ENCODE measurements at places on chromosomes 3 and 15.

DNA sequence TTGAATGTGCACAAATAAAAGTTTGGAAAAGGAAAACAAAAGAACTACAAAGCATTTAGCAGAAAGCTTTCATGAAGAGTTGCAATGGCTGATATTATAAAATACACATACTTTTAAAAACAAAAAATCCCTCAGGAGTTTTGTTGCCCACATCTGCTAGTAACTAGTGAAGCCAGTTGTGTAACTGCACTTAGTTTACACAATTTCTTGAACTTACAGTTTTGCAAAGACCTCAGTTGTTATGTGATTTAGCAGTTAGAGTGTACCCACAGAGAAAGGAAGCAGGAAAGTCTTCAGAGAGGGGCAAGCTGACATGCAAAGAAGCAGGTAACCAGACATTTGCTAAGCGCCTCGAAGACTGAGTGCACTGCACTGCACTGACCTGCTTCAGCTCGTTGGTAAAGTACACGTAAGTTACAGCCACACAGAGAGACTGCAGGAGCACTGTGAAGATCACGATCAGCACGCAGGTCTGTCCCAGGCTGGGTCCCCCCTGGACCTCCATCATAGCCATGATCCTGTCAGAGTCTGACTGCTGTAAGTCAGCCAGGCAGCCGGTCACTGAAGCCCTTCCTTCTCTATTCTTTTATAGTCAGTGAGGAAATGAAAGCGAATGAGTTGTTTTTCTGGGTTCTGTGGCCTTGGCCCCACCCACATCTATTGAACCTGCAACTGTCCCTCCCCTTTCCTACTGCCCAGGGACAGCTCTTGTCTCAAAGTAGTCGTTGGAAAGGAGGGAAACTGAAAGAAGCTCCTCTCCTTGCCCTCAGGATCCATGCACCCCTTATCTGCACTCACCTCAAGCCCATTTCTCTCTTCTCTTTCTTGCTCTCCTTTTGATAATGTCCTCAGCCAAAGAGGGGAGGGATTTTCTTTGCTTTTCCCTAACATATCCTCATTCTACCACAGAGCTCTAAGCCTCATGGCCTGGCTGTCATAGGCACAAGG is at the start of gene TNFSF10:
Gene TNFSF10 (minus strand): TSS at position 560 of the 948 bp plus-strand sequence. CDS start 46 bp downstream, at position 514.
- peak; percentile 87 for DNase-seq

DNA sequence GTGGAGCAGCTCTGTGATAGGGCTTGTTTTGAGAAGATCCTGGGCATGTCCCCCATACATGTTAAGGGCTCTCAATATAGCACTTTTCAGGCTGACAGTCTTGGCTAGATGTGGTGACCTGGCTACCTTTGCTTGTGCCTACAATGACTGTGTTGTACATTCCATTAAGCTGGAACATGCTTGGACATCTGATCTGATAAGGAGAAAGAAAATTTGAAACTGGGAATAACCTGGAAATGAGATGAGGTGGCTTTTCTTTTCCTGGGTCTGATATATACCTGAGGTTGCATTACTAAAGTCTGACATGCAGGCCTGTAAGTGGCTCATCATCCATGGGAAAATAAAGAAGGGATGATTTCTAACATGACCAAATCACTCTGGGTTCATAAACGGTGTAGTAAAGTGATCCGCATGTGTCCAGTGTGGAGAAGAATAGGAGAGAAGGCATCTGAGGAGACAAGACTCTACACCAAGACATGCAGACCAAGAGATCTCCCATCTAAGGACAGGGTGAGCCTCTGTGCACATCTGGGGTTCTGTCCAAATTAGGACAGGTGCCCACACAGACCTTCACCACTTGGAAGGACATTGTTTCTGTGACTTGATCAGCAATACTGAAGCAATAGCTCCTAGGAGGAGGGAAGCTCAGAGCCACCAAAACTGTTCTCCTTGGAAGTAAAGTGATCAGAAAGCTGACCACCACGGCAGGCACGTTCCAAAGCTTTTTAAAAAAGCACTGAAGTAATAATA is 62.0 kb downstream of the KLHL6 start:
- no peak for DNase-seq

GRCh38 chr3:71984843-71985613 is 200.1 kb upstream of the PROK2 start:
- peak; percentile 73 for DNase-seq

DNA sequence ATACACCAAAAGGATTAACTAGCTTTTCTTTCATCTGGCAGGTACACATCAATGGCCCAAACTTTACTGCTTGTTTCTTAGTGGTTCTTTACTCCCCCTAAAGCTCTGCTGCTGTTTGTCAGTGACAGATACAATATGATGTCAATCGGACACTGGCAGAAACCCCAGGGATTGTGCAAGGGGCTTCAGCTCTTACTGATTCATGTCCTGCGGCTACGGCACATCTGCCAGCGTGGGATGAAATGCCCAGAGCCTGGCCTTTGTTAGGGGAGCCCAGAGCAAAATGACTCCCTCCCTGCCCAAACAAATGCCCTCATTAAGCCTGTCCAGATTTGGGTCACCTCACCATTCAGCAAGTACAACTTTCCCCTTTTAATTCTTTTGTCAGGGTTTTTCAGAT is 28.3 kb downstream of the SRP14 start:
- no peak for DNase-seq

DNA sequence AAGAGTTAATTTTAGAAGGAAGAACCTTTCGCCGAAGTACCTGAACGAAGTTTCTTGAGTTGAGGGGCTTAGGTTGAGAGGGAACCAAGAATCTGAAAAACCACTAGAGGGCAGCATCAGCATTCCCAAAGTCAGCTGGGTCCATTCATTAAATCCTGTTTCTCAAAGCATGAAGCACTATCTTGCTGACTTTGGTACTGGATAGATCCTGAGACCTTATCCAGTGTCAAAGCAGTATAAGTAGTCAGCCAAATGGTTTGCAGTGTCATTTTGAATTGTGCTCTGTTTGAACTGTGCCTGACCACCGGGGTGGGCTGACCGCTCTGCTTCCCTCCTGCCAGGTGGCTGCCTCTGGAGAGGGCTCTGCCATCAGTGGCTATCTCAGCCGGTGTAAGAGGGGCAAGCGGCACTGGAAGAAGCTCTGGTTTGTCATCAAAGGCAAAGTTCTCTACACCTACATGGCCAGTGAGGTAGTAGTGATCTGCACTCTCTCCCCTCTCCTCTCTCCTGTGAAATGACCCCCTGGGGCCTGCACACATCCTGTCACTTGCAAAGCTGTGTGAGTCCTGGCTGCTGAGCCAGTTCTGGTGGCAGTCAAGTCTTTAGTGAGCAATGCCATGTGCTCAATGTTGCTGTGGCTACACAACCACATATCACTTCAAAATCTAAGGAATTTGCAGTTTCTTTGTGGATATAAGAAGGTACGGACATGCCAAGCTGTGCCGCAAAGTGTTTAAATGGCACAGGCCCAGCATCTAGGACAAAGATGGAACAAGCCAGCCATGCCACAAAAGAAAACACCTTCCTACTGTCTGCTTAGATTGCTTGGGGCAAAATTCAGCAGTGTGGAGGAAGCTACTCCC is 21.4 kb upstream of the NR2C2 start:
- DNase-seq, result peak; percentile 71

GRCh38 chr15:80819001-80819400 is 39.8 kb downstream of the CEMIP start:
- peak; percentile 73 for DNase-seq

GRCh38 chr3:34305266-34305665 is 506.8 kb downstream of the PDCD6IP start:
- no peak for DNase-seq

GRCh38 chr3:108130236-108130635 is 39.4 kb upstream of the CD47 start:
- DNase-seq, result no peak

DNA sequence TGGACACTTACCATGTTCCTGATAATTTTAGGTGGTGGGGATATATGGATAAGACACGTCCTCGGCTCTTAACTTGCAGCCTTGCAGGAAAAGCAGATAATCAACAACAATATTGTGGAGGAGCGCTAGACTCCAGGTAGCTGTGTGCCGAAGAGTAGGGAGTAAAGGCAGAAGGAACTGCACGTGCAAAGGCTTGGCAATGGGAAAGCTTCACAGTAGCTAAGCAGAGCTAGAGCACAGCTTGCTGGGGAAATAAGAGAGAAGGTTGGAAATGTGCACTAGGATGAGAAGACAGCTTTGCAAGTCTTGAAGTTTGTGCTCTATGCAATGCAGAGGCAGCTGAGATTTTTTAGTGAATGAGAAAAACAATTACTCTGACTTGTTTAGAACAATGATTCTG is 12.4 kb downstream of the PSMA4 start:
- no peak for DNase-seq

DNA sequence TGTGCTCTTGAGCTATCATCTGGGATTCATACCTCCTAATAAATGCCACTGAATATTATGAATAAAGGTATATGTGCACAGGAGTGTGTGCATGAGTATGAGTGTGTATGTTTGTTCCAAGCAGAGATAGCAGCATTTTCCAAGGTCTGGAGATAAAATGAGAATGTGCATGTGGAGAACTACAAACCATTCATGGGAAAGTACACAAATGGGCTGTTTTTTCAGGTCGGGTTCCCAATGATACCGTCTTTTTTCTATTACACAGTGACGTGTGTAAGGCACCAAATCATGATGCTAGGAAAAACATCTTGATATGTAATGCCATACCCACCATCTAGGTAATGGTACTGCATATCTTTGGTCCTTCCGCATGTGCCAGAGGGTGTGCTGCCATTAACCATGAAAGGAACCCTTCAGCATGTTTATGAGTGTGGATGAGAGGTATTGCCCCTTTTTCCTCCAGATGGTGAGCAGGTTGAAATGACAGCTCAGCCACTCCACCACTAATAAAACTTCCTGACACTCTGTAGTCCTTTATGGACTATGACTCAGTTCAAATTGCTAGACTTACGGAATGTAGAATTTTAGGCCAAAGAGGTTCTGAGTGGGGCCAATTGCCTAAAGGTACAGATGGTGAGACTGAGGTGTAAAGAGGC is 36.4 kb upstream of the COPB2 start:
- DNase-seq, result no peak

DNA sequence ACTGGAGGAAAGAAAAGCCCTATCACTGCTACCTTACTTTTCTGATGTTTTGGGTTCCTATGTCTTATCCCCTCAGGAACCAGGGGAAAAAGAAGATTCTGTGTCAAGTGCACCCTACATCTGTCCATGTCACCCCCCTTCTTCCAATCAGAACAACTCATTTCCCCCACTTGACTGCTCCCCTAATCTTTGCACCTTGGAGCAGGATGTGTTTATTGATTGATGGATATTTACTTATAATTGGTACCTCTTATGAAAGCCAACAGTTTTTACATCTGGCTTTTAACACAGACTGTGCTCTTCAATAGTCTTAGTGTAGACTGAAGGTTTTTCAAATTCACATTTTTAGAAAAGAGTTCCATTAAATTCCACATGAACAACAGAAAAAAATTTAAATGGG is 33.3 kb downstream of the LIPC start:
- DNase-seq, result no peak

DNA sequence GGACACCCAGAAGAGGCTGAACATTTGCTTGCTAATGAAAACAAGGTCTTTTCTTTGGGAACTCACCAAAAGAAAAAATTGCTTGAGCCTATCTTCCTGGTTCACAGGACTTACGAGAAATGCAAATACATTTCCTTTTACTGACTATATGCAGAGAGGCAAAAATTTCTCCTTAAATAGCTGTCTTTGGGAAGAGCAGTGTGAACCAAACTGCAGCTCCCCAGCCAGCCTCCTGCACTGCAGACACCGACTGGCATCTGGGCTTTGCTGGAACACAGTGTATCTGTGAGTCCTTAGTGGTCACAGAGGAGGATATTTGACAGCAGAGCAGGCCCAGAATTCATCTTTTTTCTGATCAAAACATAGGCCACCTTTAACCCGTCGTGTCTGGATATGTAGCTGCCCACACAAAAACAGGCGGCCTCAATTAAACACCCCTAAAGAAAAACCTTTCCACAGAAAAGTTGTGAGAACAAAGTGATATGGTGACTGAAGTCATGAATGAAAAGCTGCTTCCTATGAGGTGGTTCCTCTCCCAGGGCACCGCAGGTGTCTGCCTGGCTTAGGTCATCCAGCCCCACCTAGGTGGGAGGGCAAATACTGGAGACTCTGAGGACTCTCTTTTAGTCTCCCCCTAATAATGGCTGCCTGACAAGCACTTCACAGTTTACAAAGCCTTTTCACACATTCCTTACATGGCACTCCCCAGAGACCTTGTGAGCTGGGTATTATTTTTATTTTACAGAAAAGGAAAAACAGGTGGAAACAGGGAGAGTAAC is 46.1 kb upstream of the TMEM158 start:
- no peak for DNase-seq

- no peak for DNase-seq
These were observed 53.2 kb downstream of the ASTE1 start for GRCh38 chr3:130973406-130973805.

GRCh38 chr3:45225465-45226205 is 452 bp downstream of the TMEM158 start:
- DNase-seq, result no peak

DNA sequence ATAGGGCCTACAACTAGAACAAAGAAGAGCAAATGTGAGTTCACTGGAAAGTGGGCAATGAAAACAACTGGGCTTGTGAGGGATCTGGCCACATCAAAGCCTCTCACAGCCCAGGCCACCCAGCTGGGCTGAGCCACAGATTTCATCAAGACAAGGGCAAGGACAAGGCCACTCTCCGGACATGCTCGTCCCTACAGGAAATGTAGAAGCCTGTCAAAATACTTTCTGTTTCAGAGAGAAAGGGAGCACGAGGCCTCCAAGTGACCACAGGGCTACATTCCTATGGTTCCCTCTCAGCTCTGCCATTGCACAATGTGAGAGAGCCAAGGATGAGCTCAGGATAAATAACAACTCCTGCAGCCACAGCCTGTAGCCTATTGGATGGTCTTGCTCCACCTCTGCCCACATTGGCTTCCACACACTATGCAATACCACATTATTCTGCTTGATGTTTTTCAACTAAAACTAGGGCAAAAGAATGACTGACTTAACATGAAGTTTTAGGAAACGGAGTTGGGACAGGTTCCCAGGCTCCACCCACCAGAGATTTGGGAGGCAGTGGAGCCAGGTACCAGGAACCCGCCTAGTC is 12.1 kb downstream of the TBC1D2B start:
- peak; percentile 57 for DNase-seq

DNA sequence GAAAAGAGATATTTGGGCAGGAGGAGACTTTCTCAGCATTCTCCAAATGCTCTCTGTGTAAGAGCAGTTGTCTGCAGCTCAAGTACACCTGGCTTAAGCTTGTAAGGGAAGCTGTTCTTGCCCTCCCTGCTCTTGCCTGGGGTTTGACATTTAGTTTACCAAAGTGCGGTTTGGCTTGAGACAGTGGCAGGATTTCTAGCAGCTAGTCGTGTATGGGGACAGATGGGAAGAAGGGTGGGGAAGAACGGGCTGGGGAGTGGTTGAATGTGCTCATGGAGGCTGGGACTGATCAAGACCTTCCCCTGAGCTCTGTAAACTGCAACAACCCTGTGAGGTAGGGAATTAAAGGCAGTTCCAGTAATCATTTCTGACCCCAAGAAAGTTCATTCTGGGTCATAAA is 39.8 kb downstream of the SQOR start:
- no peak for DNase-seq

Data from common myeloid progenitor, CD34-positive (primary cell).